ENCODE measurements at places on chromosomes 6 and 20.

DNA sequence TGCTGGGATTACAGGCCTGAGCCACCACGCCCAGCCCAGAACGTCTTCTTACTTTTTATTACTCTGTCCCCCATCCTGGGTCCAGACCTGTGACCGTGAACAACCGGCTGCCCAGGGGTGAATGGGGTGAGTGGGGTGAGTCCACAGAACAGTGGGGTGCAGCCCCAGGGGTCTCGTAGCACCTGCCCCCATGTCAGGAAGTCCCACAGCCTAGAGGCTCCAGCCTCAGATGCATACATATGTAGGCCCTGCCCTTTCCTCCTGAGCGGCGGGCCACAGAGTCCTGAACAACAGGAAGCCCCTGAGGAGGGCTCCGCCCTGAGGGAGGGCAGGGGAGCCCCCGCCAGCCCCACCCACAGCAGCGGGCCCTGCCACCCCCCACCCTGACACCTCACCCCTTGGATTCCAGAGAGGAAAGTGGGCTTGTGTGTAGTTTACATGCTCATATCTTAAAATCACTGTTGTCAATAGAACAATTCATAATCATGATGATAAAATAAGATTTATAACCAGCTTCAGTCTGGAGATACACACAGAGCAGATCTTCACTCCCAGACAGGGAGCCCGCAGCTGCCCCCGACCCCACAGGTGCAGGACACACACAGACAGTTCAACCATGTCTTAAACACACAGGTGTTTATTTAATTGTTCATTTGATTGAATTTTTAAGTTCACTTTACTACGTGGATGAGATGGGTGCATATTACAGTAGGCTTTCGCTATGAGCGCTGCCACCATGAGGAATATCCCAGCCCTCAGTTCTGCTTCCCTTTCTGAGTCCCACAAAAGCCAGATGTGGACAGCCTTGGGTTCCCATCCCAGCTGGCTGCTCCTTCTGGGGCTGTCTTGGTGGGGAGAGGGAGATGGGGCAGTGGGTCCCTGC, 12.4 kb upstream of the GMEB2 start:
- DNase-seq, result no peak

DNA sequence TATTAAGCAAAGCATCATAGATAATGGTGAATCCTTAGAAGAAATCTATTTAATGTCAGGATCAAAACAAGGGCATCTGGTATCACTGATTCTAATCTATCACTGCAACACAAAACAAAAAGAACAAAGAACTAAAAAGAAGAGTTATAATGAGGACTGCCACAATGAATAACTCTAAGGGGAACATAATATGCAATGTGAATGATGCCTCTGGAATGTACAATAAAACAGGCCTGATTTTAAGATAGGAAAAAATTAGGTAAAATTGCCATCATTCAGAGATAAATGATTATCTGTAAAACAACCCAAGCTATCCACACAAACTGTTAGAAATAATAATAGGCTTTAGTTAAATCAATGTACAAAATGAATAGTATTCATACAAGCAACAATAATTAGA, 936.7 kb upstream of the CITED2 start:
- no peak for DNase-seq

DNA sequence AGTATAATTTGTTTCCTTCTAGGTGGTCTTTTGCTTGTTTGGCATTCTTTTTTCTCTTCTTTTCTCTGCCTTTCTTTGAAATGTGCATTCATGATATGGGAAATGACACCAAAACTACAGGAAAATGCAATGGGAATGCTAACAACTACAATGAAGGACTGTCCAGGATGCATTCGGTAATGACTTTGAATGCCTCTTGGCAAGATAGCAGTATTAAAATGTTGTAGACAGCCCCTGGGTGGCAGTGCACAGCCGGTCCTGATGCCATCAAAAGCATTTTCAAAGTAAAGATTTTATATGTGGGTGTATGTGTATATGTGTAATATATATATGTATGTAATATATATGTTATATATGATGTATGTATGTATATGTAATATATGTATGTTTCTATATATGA, 218.8 kb upstream of the MMS22L start:
- DNase-seq, result no peak

DNA sequence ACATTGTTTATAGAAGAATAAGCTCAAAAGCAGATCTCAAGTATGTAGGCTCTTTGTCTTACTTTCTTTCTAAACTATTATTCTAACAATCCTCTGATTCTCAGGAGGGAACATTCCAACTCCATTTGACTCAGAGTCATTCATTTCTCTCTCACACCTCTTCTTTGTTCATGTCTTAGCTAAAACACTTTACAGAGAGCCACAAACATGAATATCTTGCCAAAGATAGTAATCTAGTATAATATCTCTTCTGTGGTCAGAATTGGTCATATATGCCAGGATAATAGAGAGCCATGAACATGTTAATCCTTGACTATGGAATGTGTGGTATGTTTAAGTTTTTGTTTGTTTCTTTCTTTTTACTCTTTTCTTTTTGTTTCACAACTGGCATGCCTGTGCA, 456.0 kb upstream of the PTCHD4 start:
- no peak for DNase-seq

- no peak for DNase-seq
Observed at GRCh38 chr6:62971976-62972658, 239.2 kb upstream of the FKBP1C start.

GRCh38 chr20:33981347-33981746, 12.4 kb upstream of the RALY start:
- DNase-seq, result no peak

- no peak for DNase-seq
Observed at GRCh38 chr20:63425846-63426485, 46.5 kb downstream of the KCNQ2 start.

DNA sequence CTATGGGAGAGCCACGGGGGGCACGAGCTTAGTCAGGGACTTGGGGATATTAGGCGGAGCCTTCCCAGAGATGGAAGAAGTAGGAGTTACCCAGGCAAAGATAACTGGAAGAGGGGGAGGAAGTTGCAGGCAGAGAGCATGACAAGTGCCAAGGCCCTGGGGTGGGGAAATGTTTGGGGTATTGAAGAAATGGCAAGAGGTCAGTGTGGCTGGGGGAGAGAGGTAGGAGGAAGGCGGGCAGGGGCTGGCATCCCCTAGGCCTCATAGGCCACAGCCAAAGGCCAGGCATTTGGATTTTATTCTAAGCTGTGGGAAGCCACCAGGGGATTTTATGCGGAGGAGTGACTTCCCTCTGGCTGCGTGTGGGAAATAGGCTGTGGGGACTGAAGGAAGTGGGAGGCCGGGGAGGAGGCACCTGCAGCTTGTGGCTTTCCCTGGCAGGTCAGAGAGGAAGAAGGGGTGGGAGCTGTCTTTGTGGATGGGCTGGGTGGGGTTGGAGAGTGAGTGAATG, 22.7 kb downstream of the SNAI1 start:
- no peak for DNase-seq

DNA sequence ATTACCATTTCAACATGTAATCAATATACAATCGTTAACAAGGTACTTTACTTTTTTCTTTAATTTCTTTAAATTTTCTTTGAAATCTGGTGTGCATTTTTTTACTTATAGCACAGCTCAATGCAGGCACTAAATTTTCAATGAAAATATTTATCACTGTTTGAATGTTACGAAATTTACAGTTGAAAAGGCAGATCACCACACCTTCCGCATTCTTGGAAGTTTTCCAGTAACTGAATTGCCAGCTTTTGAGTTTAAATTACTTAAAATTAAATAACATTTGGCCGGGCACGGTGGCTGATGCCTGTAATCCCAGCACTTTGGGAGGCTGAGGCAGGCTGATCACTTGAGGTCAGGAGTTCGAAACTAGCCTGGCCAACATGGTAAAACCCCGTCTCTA, 309.9 kb downstream of the BMP7 start:
- no peak for DNase-seq

DNA sequence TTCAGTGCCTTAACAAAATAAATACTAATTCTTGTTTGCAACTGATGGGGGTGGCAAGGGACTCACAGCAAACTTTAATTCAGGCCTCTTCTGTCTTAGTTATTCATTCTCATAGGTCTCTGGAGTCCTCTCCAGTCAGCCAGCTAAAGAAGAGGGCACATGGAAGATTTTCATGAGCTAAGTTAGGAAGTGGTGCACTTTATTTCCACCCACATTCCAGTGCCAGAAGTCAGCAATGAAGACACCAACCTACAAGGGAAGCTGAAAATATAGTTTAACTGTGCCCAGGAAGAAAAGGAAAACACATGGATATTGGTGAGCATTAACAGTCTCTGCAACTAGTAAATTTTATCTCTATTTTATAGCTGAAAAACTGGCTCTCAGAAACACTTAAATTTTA, 16.7 kb upstream of the IRAK1BP1 start:
- DNase-seq, result no peak

- DNase-seq, result no peak
Observed at GRCh38 chr6:52568320-52568719, 8.5 kb downstream of the TRAM2 start.

DNA sequence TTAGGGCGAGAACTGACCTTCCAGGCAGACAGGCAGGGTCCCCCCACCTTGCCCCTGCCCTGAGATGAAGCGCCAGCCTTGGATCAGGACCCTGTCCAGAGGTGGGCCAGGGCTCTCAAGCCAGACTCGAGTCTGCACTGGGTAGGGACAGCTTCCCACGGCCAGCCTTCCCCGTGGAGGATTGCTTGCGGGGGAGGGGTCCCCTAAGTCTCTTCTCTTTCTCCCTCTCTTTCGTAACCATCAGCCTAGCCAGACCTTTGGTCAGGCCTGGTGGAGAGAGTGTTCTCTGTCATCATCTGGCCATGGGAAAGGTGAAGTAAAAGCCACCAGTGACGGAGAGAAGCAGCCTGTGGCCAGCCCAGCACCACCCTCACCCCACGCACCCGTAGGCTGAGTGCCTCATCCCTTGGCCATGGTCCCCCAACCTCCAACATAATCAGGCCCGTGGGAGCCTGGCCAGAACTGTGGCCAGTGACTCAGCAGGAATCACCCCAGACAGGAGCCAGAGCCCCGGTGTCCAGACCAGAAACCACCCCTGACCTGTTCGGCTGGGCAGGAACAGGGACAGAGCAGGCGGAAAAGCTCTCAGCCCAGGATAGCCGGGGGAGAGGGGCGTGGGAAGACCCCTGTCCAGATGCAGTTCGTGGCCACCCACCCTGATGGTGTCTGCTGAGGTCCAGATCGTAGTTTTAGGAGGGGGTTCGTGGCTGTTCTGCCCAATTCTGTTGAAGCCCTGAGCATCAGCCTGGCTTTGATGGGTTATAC, 47.1 kb downstream of the SNAI1 start:
- no peak for DNase-seq

GRCh38 chr6:149130508-149130907, 187.0 kb upstream of the TAB2 start:
- DNase-seq, result peak; percentile 29

DNA sequence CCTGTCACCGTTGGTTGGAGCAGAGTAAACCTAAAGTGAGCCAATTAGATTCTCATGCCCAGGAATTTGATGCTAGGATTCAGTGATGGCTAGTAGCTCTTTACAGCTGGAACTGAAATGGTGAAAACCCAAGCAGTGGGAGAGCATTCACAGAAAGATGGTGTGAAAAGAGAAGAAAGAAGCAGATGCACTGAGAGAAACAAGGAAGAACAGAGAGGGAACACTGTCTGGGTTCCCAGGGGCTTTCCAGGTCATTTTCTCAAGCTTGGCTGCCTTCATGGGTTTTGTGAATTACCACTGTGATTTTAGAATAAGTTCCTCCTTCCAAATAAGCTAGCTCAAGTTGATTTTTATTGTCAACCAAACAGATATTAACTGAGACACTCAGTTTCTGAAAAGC, 104.1 kb upstream of the AKIRIN2 start:
- DNase-seq, result no peak
